ENCODE measurements at places on chromosomes 3 and 15.
A peak's percentile ranks its signal among the peaks of the same experiment; 100 is the strongest.

DNA sequence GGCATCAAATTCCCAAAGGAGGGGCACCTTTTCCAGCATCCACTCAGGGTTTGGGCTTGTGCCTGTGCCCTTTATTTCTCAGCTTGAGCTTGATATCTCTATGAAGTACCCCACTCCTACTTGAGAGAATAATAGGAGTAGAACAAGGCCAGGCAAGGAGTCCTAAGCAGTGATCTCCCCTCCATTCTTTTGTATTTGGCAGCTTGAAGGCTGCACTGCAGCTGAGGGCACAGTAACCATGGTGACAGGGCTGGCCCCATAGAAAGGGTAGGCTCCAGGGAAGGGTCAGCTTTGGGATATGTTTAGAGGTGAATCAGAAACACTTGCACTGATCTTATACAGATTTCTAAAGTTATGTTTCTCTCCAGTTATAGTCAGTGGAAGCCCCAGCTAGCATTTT, 145.4 kb upstream of the SLC24A5 start:
- no peak for DNase-seq

DNA sequence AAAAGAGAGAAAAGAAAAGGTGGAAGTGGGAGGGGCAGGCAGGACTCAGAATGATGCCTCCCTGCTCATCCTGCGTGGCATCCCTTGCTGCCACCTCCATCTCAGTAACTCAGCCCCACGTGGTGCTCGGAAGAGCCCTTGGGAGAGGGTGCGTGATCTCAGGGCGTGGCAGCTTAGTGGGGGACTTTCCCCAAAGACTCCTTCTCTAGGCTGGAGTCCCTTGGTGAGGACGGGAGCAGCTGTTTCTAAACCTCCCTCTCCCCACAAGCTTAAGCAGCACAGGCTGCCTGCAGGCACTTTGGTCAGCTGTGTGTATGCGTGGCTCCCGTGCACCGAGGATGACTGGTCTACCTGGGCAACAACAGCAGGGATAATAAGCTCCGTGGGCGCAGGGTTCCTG, 7.4 kb upstream of the ANPEP start:
- no peak for DNase-seq

DNA sequence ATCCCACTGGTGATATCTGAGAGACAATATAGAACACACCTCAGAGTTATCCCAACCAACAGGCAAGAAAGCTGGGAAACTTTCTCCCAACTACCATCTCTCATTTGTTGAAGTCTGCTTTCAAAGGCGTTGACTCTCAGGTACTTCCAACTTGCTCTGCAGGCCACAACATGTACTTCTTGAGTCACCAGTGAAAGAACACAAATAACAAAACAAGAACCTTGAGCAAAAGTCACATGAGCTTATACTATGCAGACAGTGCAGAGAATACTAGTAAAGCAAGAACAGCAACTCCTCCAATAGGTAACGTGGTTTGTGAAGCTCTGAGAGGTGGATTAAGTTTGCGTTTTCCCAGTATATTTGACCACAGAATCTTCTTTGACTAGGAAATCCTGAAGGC, 20.6 kb downstream of the SNTN start:
- no peak for DNase-seq

DNA sequence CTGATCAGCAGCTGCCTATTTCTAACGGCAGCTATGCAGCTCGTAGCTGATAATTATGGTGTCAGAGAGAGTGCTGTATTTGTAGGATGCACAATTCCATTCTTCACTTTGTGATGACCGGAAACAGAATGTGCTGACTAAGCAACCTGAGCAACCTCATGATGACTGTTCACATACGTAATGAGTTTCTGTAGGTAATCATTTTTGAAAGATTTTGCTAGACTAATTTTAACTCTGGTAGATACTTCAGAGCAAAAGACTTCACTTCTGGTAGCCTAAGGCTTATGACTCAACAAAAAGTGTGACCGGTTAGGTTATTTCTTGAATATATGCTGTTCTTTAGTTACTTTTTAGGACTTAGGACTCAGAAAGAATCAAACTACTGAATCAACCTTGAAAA, 567.7 kb downstream of the NAALADL2 start:
- DNase-seq: no peak

- peak; percentile 45 for DNase-seq
Observed at GRCh38 chr15:74901612-74902063, 5.0 kb downstream of the FAM219B start.

- no peak for DNase-seq
Observed at GRCh38 chr3:181687190-181687589, 24.5 kb upstream of the SOX2 start.

DNA sequence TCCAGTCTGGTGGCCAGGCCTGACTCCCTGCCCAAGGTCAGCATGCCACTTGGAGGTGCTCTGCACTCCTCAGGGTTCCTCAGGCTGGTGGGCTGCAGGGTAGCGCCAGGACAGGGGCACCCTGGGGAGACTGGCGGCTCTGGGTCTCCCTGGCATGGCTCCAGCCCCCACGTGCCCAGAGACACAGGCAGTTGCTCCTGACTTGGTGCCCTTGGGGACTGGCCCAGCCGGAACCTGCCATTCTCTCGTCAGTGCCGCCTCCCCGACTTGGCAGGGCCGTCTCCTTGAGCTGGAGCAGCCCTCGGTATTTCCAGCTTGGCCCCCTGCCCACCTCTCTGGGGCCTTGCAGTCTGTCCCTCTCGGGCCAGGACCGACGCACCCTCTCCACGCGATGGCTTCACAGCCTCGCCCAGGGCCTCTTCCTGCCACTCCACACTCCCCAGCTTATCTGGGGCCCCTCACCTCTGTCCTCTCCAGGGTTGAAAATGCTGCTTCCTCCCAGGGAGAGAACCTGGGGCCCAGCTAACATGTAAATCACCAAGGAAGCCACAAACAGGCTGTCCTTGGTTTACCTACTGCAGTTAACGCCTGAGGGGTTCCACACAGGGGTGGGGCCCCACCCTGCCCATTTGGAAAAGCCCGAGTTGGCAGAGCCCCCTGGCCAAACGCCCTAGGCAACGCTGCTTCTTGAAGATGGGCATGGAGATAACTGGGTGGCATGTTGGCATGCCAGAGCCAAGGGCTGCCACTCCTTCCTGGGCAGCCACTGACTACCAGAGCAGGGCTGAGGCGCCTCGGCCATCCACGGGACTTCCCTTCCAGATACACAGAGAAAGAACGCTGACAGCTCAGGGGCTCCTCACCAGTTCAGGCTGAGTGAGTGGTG, 61.4 kb downstream of the SMAD6 start:
- peak; percentile 49 for DNase-seq

All from head of caudate nucleus (tissue), 42 donors.